Fibroblast of skin of right biceps (primary cell): ENCODE measurements at places on chromosomes 12 and 14.

- no peak for DNase-seq
Observed at GRCh38 chr14:20971705-20972021, 16.4 kb downstream of the RNASE2 start.

- no peak for DNase-seq
Observed at GRCh38 chr12:72110937-72111650, 161.1 kb upstream of the TRHDE start.

GRCh38 chr12:67593461-67594330, 54.8 kb upstream of the DYRK2 start:
- no peak for DNase-seq

DNA sequence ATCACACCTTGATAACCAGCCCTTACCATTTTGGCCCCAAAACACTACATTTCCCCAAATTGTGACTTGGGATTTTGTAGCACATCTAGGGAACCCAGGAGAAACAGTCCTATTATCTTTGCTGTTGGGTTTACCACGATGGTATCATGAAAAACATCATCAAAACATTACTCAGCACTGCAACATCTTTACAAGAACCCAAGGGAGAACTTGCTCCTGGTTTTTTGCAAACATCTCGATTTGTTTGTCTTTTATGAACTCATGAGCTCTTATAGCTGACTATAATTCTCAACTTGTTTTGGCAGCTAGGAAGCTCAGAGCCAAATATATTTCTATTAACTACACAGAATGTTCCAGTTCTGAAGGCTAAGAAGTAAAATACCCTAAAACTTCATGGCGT, 65.7 kb downstream of the TBX5 start:
- DNase-seq, result peak; percentile 29

GRCh38 chr12:40002178-40003169, 103.4 kb downstream of the SLC2A13 start:
- DNase-seq, result no peak

GRCh38 chr12:1126091-1126490, 135.1 kb downstream of the ERC1 start:
- DNase-seq, result no peak

GRCh38 chr12:17372508-17372907, 717.5 kb downstream of the RERGL start:
- no peak for DNase-seq

DNA sequence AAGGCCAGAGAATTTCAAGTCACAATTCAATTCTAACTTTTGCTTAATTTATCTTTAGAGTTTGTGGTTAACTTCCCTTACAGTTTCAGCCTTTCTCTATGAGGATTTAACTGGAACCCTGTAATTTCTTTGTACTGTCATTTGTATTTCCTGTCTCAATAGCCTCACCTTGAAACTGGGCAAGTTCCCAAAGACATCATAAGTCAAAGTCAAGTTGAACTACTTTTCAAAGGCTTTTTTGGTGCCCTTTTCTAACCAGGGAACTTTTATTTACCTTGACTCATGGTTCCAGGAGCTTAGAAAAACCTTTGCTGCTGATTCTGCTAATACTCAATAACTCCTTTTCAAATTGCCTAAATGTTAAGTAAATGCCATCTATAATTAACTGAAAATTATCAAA, 200.8 kb upstream of the KRR1 start:
- DNase-seq, result no peak

DNA sequence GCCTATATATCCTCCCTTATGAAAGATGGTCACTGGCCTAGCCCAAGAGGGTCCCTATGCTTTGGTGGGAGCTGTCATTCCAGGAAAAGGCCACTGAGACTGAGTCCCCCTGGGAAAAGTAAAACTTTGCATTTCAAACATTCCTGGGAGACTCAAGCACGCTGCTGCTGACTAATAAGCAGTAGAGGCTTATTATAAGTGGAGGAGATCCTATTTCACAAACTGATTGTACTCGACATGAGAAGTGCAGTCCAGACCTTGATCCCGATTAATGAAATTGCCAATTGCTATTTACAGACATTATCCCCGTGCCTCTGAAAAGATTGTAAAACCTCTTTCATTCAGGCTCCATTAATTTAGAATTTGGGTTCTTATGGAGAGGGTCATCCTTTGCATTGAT, 96.6 kb downstream of the EMP1 start:
- peak; percentile 63 for DNase-seq

GRCh38 chr12:107435072-107435471, 250.5 kb upstream of the PWP1 start:
- DNase-seq, result no peak

DNA sequence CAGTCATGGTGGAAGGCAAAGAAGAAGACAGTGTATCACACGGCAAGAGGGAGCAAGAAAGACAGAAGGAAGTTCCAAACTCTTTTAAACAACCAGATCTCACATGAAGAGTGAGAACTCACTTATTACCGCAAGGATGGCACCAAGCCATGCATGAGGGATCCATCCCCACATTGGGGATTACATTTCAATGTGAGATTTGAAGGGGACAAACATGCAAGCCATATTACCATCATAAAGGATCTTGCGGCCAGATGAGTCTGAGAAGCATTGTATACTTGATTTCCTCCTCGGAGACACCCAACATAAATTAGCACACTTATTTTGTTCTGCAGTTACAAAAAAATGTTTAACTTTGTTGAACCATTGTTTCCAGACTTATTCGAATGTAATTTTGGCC, 66.5 kb downstream of the TBK1 start:
- DNase-seq, result no peak

GRCh38 chr12:128455851-128456250, 188.9 kb downstream of the TMEM132C start:
- no peak for DNase-seq

DNA sequence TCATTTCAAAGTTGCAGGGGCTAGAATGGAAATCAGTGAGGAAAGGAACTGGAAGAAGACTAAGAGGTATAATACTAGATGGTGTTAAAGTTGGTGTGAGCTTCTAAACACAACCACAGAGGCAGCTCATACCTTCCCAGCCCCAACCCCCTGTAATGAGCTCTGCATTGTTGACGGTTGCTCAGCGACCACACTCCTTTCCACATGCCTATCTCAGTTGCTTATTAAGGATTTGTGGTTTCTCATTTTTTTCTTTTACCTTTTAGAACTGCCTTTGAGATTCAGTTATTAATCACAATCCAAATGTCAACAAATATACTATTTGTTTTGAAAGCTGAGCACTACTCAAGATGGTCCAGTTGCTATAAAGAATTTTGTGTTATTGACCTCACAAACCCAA, 62.1 kb upstream of the KIF21A start:
- DNase-seq, result no peak

DNA sequence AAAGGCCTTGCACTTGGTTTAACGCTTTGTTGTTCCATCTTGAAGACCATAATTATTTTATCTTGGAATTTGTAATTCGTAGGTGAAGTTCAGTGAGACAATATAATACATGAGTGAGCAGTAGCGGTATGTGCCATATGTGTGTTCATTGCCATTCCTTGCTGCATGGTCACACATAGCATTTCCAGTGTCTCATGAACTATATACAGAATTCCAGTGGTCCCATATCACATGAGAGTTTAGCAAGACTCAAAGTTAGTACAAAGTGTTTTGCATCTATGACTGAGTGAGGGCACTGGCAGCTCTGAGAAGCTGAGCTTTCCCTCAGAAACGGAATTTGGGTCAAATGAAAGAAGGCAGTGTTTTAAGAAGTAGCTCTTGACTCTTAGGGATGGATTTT, 359.8 kb downstream of the FOXG1 start:
- no peak for DNase-seq

GRCh38 chr12:64500394-64500793, 48.5 kb downstream of the TBK1 start:
- DNase-seq, result no peak

GRCh38 chr12:57806677-57807076, 11.9 kb downstream of the AVIL start:
- no peak for DNase-seq

DNA sequence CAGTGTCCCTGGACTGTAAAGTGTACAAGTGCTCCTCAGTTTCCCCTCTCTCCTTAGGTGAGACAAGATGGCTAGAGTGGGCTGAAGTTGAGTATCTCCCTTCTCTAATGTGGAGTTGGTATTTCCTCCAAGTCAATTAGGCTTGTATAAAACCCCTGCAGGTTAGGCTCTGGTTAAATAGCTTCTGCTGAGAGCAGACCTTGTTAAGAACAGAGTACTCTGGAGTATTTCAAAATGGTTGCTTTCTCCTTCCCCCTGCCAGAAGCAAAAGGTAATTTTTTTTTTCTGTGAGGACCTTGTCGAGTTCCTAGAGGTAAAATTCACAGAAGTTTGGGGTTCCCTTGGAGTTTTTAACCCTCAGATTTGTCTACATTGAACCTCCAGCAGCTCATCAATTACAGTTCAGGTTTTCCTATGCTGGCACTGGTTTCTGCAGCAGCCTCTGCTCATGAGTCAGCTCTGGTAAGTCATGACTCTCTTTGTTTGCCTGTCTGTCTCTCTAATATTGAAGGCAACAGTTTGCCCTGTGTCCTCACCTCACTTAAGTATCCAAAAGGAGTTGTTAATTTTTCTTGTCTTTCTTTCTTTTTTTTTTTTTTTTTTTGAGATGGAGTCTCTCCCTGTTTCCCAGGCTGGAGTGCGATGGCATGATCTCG, 27.8 kb upstream of the GLIPR1 start:
- peak; percentile 58 for DNase-seq

DNA sequence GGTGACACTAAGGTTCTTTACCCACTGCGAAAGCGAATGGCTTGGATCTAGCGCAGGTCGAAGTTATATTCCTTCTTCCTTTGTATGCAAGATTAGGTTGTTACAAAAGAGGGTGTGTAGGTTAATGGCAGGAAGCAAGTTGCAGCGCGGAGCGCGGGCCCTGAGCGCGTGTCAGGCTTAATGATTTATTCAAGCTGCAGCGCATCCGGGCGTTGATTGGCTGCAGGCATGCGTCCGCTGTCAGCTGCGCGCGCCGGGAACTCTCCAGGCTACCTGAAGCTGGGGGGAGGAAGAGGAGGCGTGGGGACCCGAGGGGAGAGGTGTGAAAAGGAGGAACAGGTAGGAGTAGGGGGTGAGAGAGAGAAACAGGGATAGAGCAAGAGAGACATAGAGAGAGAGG, 7.4 kb downstream of the ASCL1 start:
- DNase-seq, result no peak

- DNase-seq, result no peak
Observed at GRCh38 chr12:83848702-83849101, 1063.9 kb downstream of the SLC6A15 start.

DNA sequence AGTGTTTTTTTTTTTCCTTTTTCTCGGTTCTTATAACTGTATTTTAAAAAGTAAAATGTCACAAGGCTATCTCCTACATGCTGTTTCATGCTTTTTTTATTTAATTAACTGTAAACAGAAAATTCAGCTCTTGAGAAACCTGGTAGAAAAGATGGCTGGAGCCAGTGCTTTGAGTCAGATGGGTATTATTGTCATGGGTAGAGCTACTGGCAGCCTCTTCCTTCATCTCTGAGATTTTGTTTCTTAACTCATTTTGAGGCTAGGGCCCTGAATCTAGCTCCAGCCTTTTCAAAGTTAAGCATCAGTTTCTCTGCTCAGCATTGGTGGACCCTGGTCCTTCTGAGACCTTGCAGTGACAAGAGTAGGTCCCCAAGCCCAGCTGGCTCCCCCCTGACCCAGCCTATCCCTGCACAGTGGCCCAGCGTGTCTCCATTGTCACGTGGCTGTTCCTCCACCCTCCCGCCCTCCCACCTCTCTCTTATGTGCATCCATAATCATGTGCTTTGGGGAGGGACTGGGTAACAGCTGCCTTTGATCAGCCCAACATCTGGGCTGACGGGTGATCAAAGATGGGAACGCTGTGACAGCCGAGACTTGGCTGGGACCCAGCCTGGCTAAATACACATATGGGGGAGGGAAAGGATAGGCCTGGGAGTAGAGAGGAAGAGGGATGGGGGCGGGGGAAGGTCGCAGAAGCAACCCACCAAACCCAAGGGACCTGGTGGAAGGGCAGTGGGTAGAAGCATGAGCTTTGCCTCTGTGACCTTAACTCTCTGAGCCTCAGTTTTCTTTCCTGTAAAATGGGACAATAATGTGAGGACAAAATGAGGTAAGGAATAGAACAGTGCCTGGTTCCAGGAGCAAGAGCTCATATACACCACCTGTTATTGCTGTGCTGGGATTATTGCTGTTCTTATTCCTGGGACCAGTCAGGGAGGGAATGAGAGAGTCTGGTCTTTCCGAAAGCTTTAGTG, 24.4 kb upstream of the RBM19 start:
- DNase-seq, result no peak

GRCh38 chr12:38785381-38785780, 120.0 kb downstream of the CPNE8 start:
- no peak for DNase-seq

DNA sequence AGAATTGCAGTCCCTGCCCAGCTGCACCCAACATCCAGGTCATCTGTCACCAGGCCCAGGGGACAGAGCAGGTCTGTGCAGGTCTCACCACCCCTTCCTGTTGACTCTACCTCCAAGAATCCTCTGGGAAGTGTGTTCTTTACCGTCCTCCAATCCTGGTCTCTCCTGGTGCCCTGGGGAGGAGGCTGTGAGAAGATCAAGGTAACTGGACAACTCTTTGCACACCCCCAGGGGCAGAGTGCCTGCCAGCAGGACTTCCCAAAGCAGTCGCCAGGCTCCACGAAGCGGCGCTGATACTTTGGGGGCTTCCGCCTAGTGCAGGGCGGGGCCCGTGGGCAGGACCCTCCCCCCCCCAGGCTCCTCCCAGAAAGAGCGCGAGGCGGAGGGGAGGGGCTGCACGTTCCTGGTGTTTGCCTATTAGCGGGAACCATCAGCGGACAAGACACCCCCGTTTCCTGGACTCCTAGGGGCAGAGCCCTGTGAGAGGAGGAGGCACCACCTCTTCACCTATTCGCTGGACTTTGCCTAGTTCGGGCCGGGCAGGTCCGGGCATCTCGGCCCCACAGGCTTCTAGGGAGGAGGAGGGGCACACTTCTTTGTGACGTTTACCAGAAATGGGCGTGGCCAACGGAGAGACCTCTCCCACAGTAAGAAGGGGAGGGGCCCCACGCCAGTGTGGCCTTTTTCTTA, 918.0 kb downstream of the AACS start:
- no peak for DNase-seq

DNA sequence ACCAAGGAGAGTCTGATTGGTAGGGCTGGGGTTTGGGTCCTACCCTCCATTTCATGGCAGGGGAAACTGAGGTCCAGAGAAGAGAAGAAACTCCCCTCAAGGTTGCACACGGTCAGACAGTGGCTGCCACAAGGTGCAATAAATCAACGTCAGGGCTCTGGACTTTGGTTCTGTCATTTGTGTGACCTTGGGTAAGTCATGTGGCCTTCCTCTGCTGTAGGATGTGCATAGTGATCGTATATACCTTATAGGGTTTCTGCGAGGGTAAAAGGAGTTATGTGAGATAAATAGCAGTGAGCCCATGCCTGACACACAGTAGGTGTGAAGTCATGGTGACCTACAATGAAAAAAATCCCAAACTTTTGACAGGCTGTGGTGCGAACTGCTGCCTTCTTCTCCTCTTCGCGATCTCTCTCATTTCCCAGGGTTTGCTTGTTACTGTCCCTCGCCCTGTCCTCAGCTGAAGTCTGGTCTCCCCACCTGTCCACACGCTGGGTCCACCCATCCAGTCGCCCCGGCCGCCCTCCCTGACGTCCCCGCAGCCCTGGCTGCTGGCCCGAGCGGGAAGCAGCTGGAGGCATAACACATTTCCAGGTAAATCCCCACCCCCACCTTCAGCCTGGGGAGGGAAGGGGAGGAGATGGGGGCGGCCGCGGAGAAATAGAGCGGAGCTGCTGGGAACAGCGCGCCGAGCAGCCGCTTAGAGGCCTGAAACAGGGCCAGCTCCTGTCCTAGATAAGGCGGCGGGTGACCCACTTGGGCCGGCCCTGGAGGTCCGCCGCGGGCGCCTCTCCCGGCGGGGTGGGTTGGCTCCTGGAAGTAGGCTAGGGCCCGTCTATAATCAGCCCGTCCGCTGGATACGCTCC, 1.8 kb upstream of the FAM222A start:
- no peak for DNase-seq
